ENCODE measurements at places on chromosomes 6 and 20. TPM values are rescaled to one million over a fixed set of nuclear protein-coding genes. Genes with fewer than 3 reads are reported as not detected.

CD93 gene
- 4.1 TPM for total RNA-seq

DNA sequence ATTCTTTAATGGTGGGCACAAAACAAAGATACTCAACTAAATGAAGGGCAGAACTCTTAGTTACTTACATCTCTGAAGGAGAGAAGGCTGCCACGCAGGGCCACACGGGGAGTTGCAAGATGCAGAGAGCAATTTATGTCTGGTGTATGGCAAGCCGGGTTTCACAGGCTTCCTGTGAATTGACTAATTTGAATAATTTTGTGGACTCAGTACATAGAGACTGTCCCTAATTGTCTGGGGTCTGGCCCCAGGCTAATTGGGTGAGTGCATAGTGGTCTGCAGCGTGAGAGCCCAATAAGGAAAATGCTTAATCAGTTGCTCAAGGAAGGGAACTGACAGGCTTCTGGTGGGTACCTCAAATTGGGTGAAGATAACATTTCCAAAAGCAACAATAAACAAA lies 205.7 kb downstream of the OTOR start:
- H3K4me3 ChIP-seq: no peak overlapping the region
- DNase-seq: no peak
- H3K4me1 ChIP-seq: no peaks in the 10 kb centered on the region
- H3K27ac ChIP-seq: no peak overlapping the region
- H3K27me3 ChIP-seq: no peaks in the 10 kb centered on the region

DNA sequence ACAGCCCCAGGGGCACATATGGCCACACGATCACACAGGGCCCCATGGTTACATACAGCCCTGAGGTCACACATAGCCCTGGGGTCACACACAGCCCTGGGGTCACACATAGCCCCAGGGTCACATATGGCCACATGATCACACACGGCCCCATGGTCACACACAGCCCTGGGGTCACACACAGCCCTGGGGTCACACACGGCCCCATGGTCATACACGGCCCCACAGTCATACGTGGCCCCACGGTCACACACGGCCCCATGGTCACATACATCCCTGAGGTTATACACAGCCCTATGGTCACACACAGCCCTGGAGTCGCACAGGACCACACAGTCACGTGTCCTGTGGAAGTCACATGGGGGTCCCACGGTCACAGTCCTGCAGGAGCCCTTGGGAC lies 120.1 kb downstream of the AGPAT4 start:
- H3K4me3 ChIP-seq: no peak overlapping the region
- H3K27me3 ChIP-seq: no peaks in the 10 kb centered on the region
- DNase-seq: no peak
- no peaks in the 10 kb centered on the region for H3K4me1 ChIP-seq
- H3K36me3 ChIP-seq: no peaks in the 10 kb centered on the region

DNMT3B gene
- 4.5 TPM for total RNA-seq

DNA sequence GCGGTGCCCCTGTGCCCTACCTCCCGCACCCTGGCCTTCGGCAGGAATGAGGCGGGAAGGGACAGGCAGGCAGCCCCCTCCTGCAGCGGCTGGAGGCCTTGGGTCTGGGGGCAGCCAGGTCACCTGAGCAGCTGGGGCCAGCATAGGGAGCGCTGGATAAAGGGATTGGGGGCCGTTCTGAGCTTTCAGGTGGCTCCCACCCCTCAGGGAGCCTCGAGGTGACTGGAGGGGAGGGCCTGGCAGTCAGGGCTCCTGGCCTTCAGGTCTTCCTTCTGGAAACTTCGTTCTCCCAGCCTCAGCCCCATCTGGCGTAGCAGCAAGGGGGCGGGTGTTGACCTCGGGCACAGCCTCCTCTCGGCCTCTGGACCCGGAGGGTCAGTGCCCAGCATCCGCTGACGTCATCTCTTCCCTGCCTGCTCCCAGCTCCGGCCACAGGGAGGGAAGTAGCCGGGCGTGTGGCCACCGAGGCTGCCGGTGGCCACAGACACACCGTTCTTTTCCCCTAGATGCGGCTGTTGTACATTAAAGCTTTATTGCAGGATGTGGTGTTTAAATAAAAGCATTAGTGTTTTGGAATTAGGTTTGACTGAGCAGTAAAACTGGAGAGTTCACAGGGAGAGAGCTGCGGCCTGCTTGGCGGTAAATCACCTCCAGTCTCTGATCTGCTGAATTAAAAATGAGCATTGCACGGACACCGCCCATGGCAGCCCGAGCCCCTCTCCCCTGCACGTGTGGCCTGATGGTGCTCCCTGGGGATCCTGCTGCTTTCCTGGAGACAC lies 80.0 kb upstream of the GATA5 start:
- H3K36me3 ChIP-seq: no peaks in the 10 kb centered on the region
- no peak for DNase-seq
- no peak overlapping the region for H3K4me3 ChIP-seq
- H3K27ac ChIP-seq: no peak overlapping the region
- peaks cover 9% of the 10 kb centered on the region for H3K4me1 ChIP-seq
